ENCODE measurements at places on chromosomes 1 and 21.
A peak's percentile ranks its signal among the peaks of the same experiment; 100 is the strongest.

GRCh38 chr1:7940034-7940433 is 605 bp downstream of the TNFRSF9 start:
- peak; percentile 5 for DNase-seq

GRCh38 chr21:44892536-44893277 is 19.2 kb upstream of the PTTG1IP start:
- DNase-seq, result no peak

GRCh38 chr1:164607351-164607750 is 48.4 kb downstream of the PBX1 start:
- no peak for DNase-seq

DNA sequence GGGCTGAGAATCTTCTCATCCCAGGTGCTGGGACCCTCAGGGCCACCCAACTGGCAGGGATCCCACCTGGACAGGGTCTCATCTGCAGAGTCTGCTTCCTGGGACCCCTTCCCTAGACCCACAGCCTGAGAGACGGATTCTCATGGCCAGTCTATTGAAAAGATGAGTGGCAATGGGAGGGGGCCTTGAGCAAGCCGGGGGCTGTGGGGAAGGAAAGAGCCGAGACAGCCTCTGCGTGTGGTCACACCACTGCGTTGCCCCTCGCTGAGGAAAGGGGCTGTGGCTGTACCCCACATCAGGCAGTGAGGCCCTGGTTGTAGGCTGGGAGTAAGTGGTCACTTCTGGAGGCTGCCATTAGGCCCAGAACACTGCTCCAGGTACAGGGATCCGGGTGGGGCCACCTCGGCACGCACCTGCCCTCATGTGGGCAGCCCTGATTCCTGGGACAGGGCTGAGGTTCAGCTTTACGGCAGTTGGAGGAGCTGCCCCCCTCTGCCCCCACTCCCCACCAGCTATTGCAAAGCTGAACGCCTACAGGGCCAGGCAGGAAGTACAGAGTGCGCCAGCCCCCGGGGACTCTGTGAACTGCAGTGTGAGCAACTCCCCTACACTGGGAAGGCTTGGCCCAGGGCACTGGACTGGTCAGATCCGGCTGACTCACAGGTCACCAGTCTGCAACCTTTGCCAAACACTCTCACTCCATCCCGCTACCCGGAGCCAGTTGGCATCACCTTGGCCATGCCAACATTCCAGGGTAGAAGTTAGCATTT is 106.9 kb downstream of the RIPK4 start:
- no peak for DNase-seq

DNA sequence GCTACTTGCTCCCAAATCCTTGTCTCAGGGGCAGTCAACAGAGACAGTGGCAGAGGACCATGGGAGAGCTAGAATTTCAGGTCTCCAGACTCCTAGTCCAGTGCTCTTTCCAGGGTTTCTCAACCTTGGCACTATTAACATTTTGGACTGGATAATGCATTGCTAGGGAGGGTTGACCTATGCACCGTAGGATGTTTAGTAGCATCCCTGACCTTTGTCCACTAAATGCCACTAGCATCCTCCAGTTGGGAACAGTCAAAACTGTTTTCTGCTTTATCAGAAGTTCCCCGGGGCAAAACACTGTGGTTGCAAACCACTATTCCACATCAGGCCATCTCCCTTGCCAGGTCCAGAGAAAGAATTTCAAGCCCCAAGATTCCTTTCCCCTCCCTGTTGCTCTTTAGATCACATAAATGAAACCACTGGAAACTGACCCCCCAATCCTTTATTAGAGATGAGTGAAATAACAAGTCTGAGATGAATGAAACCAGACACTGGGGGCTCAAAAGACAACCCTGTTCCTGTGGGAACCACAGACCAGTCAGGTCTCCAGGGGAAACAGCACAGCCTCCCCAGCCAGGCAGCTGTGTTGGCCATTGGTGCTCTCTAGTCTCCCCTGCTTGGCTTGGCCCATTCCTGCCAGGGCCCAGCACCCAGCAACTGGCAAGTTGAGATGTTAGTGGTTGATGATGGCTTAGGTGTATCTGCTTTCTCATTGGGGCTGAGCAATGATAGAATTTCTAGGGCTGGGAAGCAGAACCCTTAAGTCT is 3.8 kb upstream of the TCEA3 start:
- no peak for DNase-seq

- no peak for DNase-seq
These were observed at the start of gene BRINP2 for GRCh38 chr1:177170756-177171535. Gene BRINP2 (plus strand): TSS chr1:177170958. CDS start chr1:177229877, 58,919 bp downstream.

DNA sequence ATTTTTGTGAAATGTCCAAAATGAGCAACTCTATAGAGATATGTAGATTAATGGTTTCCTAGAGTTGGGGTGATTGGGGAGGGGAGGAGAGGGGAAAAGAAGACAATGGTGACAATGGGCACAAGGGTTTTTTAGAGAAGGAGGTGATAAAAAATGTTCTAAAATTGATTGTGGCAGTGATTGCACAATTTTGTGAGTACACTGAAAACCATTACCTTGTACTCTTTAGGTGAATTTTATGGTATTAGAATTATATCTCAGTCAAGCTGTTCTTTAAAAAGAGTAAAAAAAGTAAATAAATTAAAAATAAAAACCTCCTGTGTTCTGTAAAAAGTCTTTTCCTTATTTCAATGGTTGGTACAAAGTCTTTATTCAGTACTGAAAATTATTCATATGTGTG is 330.2 kb downstream of the PTBP2 start:
- DNase-seq, result no peak

DNA sequence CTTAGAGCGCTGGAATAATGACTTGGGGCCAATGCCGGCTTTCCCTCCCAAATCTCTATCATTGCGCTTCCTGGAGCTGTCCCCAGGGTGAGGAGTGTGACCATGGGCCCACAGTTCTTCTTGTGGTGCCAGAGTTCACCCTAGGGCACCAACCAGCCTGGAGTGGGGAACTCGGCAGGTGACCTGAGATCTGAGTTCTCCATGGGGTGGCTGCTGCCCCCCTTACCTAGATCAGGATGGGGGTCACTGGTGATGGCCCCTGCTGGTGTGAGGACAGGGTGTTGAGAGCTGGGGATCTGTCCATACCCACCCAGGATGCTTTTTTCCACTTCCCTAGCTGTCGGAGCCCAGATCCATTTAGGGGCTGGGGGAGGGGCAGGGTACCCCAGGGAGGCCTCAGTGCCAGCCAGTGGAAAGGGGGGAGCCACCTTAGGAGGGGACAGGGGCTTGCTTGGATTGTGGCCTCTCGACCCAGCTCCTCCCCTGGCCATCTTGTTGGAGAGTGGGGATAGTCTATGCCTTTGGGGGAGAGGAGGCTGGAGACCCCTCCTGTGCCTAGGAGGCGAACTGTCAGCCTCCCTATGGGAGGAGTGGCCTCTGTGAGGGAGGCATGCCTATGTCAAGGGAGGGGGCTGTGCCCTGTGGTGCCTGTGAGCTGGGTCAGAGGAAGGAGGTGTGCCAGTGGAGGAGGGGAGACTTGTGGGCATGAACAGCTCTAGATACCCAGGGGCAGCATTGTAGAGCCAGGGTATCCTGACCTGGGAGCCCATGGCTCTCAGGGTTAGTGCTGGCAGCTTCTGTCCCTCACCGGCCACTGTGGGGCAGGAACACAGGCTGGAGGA is 1.7 kb downstream of the FOXO6 start:
- DNase-seq, result no peak

DNA sequence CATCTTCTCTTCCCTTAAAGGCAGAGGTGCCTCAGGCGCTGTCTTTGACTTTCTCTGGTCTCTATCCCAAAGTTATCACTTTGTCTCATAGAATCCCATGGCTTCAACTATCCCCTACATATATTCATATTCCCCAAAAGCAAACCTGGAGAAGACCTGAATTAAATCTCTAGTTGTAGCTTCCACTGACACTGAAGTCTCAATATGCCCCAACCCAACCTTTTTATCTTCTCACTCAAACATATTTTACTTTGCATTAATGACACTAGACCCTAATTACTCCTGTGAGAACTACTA is 354.5 kb upstream of the DUSP10 start:
- no peak for DNase-seq

- DNase-seq, result no peak
These were observed 409.9 kb upstream of the NFIA start for GRCh38 chr1:60672449-60672848.

- peak; percentile 76 for DNase-seq
These were observed 466.7 kb upstream of the NFIA start for GRCh38 chr1:60615666-60616065.

DNA sequence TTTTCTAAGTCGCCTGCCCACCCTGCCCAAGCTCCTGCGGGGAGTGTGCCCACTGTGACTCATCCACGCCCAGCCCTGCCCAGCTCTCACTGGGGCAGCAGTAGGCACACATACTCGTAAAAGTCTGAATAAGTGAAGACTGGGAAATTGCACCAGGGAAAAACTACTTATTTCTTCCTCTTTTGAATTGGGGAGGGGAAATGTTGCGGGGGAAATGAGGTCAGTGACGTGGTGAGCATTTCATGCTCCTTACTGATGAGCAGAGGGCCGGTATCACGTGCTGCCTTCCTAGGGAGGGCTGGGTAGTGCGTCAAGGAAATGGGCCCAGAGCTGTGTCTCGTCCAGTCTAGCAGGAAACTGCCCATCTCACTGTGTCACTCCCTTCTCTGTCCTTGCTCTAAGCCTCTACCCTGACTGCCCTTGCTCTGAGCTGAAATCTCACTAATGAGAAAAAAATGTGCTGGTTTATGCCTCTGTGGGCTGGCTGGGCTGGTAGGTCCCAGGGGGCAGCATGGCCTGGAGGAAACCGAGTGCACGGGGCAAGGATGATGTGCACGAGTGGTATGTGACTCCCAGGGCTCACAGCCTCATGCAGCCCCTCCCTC is 13.5 kb upstream of the TNFRSF1B start:
- DNase-seq, result peak; percentile 77

DNA sequence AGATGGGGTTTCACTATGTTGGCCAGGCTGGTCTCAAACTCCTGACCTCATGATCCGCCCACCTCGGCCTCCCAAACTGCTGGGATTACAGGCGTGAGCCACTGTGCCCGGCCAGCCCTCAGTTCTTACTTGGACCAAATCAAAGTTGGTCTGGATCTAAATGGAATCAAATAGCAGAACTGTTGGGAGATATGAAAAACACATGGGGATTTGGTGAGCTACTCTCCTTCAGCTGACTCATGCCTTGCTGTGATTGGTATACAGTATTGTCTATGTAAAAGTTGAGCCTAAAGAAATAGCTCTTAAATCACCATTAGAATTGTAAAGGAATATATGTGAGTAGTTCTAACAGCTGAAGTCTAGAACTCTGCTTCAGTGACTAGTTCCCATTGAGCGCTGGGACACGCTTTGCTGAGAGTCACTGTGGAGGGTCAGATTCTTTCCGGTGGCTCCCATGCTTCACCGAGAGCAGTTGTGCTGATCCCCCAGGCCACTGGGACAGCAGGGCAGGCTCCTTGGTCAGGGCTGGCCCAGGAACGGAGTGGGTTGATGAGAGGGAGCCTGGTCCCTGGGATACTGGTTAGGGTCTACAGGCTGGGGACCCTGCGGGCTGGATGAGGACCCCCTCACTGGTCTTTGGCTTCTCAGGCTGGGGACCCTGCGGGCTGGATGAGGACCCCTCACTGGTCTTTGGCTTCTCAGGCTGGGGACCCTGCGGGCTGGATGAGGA is 14.0 kb downstream of the PKNOX1 start:
- DNase-seq, result peak; percentile 80

- DNase-seq, result peak; percentile 88
These were observed 313.8 kb downstream of the TGFB2 start for GRCh38 chr1:218658899-218659298.

- no peak for DNase-seq
These were observed 307.5 kb downstream of the ZP4 start for GRCh38 chr1:237583270-237583669.

DNA sequence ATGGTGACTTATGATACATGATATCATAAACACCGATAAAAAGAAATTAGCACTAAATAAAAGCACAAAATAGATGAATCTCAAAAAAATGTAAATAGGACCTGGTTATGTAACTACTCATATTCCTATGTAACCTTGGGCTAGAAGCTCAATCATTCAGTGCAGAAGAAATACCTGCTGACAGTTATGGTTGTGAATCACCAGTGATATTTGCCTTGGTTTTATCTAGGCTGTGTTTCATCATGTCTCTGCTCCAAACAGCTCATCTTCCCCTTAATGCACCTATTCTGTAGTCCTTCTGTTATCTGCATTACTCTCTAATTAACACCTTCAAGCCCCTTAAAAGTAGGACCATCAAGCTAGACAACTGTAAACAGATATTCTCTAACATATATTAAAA is 16.3 kb upstream of the PIGC start:
- peak; percentile 24 for DNase-seq
